Osteoblast (primary cell): ENCODE measurements at places on chromosomes 7 and 10.

GRCh38 chr7:102273749-102274712 is 12.6 kb upstream of the SH2B2 start:
- peak; percentile 95 for DNase-seq

- no peak for DNase-seq
Observed at GRCh38 chr7:77197141-77197540, 2.5 kb downstream of the FGL2 start.

GRCh38 chr7:123660514-123661354 is 5.1 kb downstream of the LMOD2 start:
- no peak for DNase-seq

DNA sequence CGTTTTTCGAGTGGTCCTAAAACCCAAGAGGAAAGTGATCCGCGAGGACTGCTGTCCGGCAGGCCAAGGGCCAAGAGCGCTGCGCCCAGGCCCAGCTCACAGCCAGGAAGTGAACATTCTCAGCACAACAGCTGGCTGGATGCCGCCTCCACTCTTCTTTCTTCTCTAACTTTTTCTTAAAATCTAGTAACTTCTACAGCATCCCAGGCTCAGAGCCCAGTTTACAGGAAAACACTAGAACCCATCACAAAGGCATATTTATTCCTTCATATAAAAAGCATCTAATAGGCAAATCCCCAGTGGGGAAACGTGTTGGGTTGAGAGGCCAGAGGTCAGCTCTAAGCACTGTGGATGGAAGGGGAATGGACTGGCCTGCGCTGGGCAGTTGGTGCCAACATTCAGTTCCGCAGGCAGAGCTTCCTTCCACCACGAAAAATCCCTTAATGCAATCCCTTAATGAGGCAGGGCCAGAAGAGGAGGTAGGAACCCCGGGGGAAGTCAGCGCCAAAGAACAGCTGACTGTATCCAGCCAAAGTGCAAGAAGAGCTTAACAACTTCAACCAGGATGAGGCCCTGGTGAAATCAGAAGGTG is 74.8 kb downstream of the ZRANB1 start:
- peak; percentile 91 for DNase-seq

DNA sequence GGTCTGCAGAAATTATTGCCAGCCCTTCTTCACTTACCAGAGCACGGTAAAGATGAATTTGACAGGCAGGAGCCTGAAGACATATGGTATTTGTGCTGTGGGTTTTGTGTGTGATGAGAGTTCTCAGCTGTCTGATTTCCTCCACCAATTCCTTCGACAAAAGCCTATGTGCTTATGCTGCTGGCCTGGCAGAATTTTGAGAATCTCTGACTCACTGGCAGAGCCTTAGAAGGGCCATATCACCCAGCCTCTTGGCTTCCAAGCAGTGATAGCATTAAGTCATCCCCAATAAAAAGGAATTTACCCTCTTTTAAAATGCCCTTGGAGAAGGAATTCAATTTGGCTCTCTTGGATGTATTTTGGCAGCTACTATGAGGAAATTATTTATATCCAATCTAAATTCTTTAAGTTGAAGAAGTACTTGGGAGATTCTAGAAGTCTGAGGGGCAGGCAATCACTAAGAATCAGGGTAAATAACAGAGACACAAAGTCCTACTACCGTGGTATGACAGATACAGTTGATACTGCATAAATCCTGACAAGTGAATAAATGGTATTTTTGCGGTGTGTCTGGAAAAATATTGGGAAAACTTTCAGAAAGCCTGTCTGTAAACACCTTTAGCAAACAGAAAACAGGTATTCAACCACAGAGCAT is 68.6 kb upstream of the EFCAB10 start:
- peak; percentile 96 for DNase-seq

- DNase-seq, result no peak
Observed at GRCh38 chr7:23214938-23215337, 31.6 kb upstream of the GPNMB start.

DNA sequence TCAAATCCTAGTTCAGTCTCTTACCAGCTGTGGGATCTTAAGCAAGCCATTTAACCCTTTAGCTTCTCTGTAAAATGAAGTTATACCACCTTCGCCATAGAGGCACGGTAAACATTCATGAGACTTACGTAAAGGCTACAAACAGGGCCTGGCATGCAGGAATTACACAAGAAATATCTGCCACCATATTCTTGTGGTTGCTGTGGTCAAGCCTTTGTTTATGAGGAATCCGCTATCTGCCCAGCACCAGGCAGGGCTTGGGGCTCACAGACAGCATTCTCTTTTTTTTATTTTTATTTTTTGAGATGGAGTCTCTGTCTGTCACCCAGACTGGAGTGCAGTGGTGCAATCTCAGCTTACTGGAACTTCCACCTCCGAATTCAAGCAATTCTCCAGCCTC is 9.9 kb downstream of the AIFM2 start:
- DNase-seq, result no peak

- DNase-seq, result no peak
Observed at GRCh38 chr7:17405786-17406185, 107.3 kb downstream of the AHR start.
